ENCODE measurements at places on chromosomes 7 and 10.

GRCh38 chr7:99244939-99245338, 27.7 kb upstream of the MYH16 start:
- DNase-seq: no peak

- DNase-seq: no peak
Observed at GRCh38 chr10:17049195-17049594, 80.4 kb downstream of the CUBN start.

DNA sequence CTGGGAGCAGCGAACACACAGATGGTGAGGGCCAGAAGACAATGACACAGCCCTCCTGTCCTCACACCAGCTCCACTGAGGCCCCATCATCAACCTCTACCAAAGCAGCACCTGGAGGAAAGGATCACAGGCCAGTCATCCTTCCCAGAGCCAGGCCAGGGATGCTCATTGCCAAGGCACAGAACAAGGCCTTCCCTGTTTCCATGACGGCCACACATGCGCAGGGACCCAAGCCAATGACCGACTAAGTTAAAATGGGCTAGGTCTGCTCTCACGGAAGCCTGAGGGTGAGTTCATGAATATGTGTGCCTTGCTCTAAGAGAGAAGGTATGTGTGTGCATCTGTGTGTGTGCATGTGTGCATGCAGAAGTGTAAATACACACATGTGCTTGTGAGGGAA, 39.6 kb downstream of the COBL start:
- no peak for DNase-seq

DNA sequence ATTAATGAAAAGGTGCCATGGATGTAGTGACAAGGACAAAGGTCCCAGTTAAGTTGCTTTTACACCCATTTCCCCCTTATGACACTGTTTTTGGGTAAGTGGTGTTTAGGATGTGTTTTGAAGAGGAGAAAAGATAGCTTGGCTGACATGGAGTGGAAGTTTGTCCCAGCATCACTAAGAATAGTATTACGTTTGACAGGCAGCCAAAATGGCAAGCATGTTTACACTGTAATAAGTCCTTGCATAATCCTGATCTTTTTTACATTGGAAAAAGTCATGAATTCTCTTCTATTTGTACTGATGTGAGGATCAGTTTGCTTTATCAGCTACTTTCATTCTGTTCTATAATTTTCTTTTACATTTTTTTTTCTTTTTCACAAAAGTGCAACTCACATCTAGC, 137.8 kb downstream of the CHRM2 start:
- DNase-seq: no peak

- DNase-seq: no peak
Observed at GRCh38 chr10:86007171-86007570, 359.4 kb downstream of the GRID1 start.

- no peak for DNase-seq
Observed at GRCh38 chr7:18521945-18522566, 26.5 kb downstream of the HDAC9 start.

GRCh38 chr10:73881221-73881919, 7.0 kb upstream of the CAMK2G start:
- no peak for DNase-seq

GRCh38 chr7:31734456-31734855, 47.4 kb downstream of the PPP1R17 start:
- DNase-seq: no peak
